ENCODE measurements at places on chromosomes 5 and 9. TPM values are rescaled to one million over a fixed set of nuclear protein-coding genes. Genes with fewer than 3 reads are reported as not detected.

DNA sequence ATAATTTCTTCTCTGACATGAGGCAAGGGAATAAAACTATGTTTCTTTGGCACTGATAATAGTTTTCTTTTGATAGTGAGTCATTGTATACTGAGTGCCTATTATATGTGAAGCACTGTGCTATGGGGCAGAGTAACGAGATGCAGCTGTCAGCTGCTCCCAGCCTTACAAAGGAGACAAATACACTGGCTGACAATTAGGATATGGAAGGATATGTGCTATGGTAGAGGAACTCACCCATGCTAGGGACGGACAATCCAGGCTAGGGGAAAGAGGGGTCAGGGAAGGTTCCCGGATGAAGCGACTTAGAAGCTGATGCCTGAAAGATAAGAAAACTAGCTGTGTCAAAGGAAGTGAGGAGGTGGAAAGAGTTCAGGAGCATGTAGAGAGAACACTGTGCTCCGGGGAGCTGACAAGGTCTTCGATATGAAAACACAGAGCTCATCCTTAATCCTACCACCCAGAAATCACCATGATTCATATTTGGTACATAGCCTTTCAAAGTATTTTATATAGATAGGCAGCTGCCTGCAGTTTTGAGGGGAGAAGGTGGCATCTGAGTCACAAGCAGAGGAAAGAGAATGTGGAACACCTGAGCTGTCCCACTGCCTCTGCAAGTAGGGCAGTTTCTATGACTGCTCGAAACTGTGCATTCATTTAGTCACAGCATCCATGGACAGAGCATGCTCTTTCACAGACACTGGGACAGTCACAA, 12.1 kb downstream of the BSPRY start:
- DNase-seq = no peak

DNA sequence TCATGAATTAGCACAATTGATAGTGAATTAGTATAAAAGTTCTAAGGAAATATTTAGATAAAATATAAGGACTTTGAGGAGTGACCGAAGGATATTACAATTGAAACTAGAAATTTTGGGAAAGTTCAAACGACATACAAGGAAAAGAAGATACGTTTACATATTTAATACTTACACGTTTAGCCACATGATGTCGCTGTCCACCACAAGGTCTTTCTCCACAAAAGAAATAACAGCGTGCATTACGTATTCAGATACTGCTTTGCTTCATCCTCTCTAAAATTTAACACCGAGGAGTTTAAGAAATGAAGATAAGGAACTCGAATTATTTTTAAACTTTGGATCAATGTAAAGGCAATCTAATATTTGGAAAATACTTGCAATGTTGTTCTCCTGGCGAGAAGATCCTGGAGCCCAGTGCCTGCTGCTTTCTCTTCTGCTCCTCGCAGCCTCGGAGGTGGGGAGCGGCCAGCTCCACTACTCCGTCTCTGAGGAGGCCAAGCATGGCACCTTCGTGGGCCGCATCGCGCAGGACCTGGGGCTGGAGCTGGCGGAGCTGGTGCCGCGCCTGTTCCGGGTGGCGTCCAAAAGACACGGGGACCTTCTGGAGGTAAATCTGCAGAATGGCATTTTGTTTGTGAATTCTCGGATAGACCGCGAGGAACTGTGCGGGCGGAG, at the start of gene PCDHA3:
Gene PCDHA3, plus strand, starts transcription at position 242 of the 678 bp plus-strand sequence.
- DNase-seq = no peak

- DNase-seq = no peak
Measured at GRCh38 chr9:3586066-3586465, 60.3 kb upstream of the RFX3 start.

DNA sequence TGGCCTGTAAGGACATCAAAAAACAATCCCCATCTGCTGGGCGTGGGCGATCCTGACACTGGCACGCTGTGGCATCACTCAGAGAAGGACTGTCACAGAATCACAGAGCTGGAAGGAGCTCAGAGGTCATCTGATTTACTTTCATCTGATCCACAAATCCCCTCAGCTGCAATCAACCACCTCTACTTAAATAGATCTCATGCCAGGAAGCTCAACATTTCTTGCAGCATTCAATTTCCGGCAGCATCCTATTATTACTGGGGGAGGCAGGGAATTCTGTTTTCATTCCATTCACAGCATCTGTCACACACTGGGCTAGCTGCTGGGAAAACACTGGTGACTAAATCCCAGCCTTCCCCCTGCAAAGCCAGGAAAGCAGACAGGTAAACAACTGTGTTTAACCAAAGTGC, 38.3 kb downstream of the RETREG1 start:
- DNase-seq = no peak

GRCh38 chr5:73464016-73464745, 15.6 kb upstream of the FOXD1 start:
- no peak for DNase-seq

GRCh38 chr5:110371725-110372041, 354.8 kb downstream of the TMEM232 start:
- DNase-seq = no peak

Gene SAXO1
- 0.27 TPM for total RNA-seq

Gene FAM151B
- 3.9 TPM for total RNA-seq

DNA sequence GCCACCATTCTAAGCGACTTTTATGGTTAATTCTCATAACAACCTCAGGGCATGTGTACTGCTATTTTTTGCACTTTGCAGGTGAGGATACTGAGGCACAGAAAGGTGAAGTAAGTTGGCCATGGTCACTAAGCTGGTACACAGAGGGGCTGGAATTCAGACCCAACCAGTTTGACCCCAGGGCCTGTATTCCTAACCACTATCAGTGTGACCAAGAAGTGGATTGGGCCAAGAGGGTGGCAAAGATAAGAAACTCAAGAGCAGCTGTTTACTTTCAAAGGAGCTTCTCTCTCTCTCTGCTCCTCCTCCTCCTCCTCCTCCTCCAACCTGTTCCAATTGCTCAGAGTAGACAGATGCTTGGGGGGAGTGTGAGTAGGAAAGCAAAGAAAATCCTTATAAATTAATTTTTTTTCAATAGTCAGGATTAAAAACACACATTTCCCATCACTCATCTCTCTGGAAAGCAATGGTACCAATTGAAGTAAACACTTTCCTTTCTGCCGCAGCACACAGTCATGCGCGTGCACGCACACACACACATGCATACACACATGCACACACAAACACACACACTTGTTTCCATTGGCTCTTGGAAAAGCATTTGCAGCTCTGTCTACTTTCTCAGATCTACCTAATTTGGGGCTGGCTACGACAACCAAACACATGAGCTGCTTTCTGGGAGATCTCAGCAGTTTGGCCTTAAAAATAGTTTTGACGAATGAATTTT, 736.7 kb upstream of the WWC1 start:
- DNase-seq = no peak

- DNase-seq = no peak
Measured at GRCh38 chr5:123476731-123477130, 35.2 kb upstream of the CSNK1G3 start.

GRCh38 chr5:115544043-115544435, 536 bp downstream of the FEM1C start:
- DNase-seq = no peak

DNA sequence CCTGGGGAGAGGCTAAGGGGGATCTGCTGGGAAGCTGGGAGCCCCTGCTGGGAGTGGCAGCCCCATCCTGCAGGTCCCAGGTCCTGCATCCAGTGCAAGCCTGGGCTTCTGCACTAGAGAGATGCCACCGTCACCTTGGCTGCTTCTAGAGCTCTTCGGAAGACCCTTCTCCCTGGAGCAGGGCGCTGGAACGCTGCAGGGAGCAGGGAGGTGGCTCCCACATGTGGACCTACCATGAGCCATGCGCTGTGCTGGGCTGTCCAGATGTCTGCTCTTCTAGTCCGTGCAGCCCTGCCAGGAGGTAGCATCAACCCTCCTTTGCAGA, 90.9 kb upstream of the PHYKPL start:
- DNase-seq = no peak

DNA sequence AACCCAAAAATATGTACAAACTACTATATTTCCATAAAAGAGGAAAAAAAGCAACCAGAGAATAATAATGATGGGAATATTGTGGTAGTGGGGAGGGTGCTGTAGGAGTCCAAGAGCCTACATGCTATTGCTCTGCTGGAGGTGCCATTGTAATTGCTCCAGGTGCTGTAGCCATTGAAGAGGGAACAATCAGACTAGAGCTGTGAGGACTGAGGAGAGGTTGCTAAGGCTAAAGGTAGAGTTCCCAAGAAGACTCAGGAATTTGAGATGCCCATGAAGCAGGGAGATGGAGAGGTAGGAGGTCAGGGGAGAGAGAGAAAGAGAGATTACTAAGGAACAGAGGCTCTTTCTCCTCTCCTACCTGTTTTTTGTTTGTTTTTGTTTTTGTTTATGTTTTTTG, 394.0 kb downstream of the DMRTA1 start:
- no peak for DNase-seq

GRCh38 chr9:77593528-77593927, 54.6 kb downstream of the GNA14 start:
- no peak for DNase-seq

DNA sequence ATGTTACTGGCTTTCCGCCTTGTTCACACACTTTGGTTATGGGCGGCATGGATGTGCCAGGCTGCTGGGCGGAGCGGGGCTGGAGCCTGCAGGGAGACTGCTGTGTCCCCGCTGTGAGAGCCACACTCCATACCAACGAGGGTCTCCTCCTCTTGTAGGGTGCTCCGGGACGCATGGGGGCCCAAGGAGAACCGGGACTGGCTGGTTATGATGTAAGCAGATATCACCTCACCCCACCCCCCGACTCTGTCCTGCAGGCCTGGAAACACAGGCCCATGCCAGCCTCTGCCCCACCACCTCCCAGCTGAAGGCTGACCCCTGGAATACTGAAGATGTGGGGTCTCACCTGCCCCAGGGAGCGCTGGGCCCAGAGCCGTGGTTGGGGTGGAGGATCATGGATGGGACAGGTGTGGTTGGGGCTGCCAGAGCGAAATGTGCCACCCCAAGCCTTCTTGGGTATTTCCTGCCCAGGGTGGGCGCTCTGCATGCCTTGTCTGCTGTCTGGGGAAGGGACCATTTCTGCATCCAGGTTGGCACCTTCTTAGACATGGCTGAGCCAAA, 39.3 kb upstream of the ORM1 start:
- no peak for DNase-seq

DNA sequence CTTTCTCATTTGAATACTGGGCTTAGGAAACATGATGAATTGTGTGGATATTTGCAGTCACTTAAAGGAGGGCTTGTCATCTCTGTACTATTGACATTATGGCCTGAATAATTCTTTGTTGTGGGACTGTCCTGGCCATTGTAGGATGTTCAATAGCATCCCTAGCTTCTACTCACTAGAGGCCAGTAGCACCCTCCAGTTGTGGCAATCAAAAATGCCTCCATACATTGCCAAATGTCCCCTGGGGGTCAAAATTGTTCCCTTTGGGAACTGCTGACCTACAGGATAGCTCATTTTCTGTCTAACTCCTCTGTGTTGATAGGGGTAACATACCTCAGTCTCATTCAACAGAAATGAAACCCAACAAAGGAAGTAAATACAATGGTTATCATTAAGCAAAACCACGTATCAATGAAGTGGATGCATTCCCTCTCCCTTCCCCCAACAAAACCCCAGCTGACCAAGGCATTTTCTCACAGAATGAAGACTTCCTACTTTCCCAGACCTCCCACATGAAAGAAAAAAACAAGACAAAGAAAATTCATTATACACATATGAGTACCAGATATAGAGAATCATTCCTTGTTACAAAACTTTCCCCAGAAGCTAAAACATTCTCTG, 18.1 kb downstream of the FYB1 start:
- DNase-seq = no peak

Gene FAM240B
- not detected for total RNA-seq

DNA sequence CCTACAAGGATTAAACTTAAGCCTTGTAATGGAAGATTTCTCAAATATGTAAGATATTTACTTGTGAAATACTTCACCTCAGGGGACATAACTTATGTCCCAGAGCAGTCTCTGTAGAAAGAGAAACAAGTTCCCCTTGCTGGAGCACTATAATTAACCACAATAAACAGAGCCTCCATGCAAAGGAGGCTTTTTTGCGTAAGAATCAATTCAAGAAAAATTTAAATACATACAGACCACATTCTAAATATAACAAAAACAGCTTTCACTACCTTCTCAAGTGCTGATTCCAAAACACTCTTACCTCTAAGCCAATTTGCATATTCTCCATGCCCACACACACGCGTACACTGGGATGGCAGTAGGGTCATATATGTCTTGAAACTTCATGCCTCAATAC, 30.7 kb upstream of the CCNB1 start:
- no peak for DNase-seq

DNA sequence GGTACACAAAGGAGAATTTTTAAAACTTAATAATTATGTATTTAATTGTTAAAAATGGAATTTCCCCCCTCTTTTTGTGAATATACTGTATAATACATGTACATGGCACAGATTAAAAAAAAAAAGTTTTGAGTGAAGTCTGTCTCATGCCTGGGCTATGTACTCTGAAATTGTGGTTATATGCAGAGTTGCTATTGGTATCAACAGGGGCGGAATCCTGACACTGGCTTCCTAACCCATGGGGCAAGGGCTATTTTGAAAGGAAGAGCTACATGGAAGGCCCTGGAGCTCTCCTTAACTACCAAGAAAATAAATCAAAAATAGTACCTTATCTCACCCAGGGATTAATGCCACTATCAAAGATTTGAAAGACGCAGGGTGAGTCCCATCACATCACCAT, 865 bp upstream of the FAM193B start:
- no peak for DNase-seq

Gene SLC46A2
- total RNA-seq = 2.0 TPM

- DNase-seq = no peak
Measured at GRCh38 chr5:165781738-165782137, 2276.3 kb downstream of the MAT2B start.

- no peak for DNase-seq
Measured at GRCh38 chr5:83844449-83845068, 123.9 kb upstream of the HAPLN1 start.
